ENCODE measurements at places on chromosomes 7 and 10. TPM values are rescaled to one million over a fixed set of nuclear protein-coding genes. Genes with fewer than 3 reads are reported as not detected.
A peak's percentile ranks its signal among the peaks of the same experiment; 100 is the strongest.

DNA sequence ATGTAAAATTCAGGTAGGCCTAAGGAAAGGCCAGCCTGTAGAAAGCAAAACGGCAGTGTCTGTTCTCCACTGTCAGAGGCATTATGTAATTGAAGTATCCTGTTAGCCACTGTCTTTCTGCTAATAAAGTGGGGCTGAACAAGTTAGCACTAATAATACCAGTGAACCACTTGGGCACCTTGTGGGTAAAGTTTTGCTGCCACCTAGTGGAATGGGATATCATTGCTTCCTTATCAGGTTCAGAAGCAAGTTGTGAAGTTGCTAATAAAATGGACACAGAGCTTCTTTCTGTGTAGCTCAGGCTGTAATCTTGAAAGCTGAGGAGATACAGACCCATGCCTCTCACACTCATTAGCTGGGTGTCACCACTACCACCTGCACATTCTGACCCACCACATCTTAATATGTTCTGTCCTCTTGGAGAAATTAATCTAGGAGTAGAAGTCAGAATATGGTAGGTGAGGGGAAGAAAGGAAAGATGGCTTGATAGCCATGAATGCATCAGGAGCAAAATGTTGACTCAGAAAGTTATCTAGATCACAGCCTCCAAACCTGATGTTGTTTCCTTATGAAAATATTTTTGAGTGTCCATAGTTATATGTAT lies 175.1 kb downstream of the SEPTIN7 start:
- peak; percentile 59 for DNase-seq

Gene CREB5
- 9.1 TPM for polyA plus RNA-seq

Gene MBL2
- not detected for polyA plus RNA-seq

GRCh38 chr7:68279827-68280400 lies 1283.3 kb downstream of the TYW1 start:
- DNase-seq, result no peak

Gene CARD11
- 2.3 TPM for polyA plus RNA-seq

Gene ST8SIA6
- 0.67 TPM for polyA plus RNA-seq

- no peak for DNase-seq
Observed at GRCh38 chr7:145696071-145696470, 420.5 kb upstream of the CNTNAP2 start.

DNA sequence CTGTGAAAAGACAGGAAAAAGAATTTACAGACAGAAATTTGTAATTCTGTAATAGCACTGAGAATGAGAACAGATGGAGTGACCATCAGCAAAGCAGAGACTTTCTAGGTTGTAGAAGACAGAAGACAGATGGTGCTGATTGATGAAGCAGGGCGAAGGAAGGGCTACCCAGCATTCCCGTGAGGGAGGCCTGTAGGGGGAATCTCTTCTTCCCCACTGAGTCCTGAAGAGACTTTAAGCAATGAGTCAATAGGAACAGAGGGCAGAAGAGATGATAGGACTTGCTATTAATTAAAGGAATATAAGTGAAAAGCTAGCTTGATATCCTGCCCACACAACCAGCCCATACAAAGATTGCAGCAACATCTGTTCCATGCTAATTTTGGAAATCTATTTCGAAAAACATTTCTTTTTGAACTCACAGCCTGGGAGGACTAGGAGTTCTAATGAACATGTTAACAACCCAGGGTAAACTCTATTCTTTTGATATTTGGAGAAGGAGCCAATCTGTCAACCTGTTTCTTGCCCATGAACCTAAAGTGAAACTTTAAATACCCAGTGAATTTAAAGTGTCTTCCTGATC lies 44.1 kb downstream of the RALA start:
- no peak for DNase-seq

GRCh38 chr7:105819559-105819958 lies 56.8 kb downstream of the ATXN7L1 start:
- DNase-seq, result no peak

Gene HTR7
- polyA plus RNA-seq, result 1.3 TPM

DNA sequence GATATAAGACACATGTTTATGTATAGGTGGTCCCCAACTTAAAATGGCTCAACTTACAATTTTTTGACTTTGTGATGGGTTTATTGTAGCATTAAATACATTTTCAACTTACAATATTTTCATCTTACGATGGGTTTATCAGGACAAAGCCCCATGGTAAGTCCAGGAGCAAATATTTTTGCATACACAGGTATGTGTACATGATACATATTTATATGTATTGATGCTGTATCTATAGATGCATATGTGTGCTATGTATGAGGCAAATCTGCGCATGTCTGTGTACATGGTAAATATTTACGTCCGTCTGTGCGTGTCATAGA lies 664 bp upstream of the UBE3C start:
- no peak for DNase-seq

Gene GIMAP4
- polyA plus RNA-seq, result 14.9 TPM

DNA sequence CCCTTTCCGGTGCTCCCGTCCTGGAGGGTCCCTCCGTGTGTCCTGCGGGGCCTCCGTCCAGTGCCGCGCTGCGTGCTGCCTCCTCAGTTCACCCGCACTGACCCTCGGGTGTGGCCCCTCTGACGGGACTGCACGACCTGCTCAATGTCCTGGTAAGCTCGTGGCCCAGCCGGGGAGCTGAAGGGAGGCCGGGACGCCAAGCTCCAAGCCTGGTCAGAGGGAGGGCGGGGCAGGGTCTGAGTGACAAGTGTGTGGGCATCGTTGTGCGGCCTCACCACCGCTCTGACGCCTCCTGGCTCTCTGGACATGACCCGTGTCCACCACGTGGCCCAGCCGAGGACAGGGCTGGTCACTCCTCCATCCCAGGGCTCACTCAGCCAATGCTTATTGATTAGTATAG lies 25.9 kb downstream of the FAM20C start:
- DNase-seq, result no peak

GRCh38 chr7:84617265-84618030 lies 422.9 kb upstream of the SEMA3A start:
- no peak for DNase-seq

DNA sequence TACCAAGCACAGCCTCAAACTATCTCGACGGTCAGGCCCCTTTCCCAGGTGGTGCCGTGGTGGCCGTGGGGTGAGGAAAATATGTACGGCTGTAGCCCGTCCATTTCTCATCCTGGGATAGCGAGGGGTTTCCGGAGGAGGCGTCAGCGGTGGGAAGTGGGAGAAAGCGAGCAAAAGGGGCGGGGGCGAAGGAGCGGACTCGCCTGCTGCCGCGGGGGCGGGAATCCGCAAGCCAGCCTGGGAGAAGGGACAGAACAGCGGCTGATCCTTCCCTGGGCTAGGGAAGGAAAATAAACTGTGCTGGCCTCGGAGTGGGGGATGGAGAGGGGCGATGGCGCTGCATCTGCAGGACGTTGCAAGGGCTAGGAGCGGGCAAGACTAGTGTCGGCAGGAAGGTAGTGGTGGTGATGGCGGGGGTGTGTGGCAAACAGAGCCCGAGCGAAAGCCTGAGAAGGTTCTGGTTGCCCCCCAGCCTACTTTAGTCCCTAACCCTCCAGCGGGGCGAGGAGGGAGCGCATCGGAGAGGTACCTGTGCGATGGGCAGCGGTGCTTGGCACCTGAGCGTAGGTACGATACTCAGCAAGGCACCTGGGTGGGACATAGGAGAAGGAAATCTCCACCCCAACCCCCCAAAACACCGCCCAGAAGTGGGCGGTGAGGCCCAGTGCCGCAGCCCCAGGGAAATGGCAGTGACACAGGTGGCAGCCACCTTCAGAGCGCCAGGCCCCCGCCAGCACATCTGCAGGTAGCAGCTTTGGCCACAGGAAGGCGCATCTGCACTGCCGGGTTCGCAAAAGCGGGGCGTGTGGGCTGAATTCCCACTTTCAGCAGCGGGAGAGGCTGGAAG lies 49.9 kb upstream of the STEAP1B start:
- DNase-seq, result no peak

DNA sequence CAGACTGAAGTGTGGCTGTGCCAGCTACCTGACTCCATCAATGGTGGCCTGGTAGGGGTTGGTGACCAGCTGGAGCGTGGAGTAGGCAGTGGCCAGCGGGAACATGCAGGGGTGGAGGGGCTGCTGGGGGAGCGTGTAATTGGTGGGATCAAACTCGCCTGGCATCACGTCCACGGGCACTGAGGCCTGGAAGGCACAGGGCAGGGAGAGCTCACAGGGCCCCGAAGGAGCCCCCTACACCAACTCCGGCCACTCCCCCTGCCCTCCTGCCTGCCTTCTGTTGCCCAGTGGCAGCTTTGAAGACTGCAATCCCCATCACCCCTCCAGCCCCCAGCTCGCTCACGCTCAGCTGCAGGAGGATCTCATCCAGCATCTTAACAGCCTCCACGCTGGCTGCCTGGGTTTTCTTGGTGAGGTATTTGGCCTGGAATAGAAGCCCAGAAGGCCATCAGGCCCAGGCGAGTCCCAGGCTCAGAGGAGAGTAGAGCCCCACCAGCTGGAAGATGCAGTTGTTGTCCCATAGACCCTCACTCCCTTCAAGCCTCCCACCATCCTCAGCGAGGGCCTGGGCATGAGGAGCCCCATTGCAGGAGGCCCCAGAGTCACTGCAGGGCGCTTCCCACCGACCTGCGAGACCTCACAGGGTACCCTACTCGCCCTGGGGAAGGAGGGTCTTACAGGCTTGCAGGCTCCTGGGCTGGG lies 7.1 kb downstream of the POLD2 start:
- no peak for DNase-seq

- no peak for DNase-seq
Observed at GRCh38 chr7:146412781-146413180, 296.2 kb downstream of the CNTNAP2 start.

- no peak for DNase-seq
Observed at GRCh38 chr7:150745086-150745485, 7.9 kb downstream of the GIMAP5 start.

- peak; percentile 48 for DNase-seq
Observed at GRCh38 chr7:69599286-69599954, 1.1 kb downstream of the AUTS2 start.

DNA sequence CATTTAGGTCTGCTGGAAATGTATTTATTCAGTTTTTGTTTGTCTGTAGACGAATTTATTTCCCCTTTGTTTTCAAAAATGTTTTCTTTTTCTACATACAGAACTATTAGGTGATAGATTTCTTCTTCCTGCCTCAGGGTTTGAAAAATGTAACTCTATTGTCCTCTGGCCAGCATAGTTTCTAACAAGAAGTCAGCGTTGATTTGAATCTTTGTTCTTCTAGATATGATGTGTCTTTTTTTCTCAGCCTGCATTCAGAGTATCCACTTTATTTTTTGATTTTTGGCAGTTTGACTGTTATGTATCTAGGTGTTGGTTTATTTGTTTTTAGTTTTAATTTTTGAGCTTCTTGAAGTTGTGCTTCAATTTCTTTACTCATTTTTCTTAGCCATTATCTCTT lies 7.5 kb upstream of the OR2F1 start:
- DNase-seq, result no peak

DNA sequence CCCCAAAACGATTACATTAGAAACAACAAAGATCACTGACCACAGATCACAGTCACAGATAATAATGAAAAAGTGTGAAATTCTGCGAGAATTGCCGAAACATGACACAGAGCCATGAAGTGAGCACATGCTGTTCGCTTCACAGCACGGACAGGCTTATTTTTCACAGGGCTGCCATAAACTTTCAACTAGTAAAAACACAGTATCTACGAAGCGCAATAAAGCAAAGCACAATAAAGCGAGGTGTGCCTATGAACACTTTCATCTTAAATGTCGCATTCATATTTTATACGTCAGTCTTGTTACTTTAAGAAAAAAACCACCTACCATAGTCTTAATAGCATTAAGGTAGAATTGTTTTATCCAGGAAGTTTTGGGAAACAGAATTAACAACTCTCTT lies 51.5 kb downstream of the ESYT2 start:
- no peak for DNase-seq

Gene HDAC9
- 8.7 TPM for polyA plus RNA-seq

- no peak for DNase-seq
Observed at GRCh38 chr7:115410972-115411686, 489.2 kb downstream of the MDFIC start.

GRCh38 chr7:148201992-148202391 lies 388.6 kb upstream of the C7orf33 start:
- DNase-seq, result no peak

DNA sequence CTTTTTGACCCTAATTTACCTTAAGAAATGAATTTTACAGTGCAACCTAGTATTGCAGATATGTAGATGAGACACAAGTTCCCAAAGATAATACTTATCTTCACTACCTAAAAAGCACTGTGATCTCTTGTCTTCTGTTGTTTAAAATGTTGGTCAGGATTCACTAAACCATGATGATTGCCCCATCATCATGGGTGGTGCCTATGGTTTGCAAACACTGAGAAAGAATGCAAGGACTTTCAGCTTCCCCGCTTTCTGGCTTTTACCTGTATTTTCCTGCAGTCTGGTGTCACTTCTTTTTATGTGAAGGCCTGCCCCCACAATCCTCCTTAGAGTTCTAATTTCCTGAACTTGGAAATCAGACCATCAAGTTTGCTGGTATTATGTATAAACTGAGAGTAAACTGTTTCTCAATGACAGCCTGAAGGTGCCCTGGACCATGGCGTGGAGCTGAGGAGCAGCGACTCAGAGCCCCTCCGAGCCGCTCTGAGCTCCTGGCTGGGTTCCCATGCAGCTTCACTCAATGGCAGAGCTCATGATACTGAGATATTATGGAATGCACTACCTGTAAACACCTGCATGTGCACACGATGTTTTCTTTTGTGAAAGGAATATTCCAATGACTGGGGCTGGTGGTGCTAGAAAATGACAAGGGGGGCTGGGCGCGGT lies 118.4 kb upstream of the EFCAB10 start:
- DNase-seq, result no peak

DNA sequence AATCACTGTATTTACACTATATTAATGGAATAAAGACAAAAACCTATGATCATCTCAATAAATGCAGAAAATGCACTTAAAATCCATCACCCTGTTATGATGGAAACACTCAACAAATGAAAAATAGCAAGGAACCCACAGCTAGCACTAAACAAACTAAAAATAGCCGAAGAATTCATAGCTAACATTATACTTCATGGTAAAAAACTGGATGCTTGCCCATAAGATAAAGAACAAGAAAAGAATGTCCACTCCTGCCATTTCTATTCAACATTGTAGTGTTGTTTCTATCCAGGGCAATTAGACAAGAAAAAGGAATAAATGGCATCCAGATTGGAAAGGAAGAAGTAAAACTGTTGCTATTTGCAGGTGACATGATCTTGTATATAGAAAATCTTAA lies 142.1 kb downstream of the STK31 start:
- no peak for DNase-seq

DNA sequence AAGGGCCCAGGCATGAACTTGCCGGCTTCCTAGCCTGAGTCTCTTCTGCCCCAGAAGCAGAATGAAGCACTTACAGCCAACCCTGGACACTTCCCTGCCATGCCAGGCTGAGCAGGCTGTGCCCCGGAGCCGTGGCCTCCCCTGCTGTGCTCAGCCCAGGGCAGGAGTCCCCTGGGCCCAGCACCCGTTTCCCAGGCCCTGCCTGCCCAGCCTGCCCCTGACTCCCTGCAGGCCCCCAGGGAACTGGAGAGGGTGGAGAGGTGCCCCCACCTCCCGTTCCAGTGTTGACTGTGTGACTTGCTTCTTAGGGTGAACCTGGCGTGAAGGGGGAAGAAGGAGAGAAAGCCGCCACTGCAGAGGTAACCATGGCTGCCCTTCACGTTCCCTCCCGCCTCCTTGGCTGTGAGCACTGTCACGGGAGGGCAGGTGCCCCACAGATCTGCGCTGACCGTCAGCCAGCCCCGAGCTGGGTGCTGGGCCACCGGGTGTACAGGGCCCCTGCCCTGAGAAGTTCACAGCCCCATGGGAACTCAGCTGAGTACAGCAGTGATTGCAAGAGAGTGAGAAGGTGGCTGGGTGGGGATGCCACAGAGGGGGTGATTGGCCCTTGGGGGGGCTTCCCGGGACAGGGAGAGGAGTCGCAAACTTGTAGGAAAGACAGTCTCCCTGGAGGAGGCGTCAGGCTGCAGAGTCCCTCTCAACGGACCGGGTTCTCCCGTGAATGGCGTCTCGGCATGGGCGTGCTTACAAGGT lies 75.9 kb downstream of the MYL10 start:
- no peak for DNase-seq

Measured in left renal pelvis (tissue), 4 donors.